ENCODE measurements at places on chromosomes 16 and 17.

- DNase-seq: peak; percentile 68
Observed at GRCh38 chr17:51118330-51119195, 2.1 kb downstream of the SPAG9 start.

- DNase-seq: no peak
Observed at GRCh38 chr16:17770104-17770503, 299.3 kb upstream of the XYLT1 start.

- DNase-seq: no peak
Observed at GRCh38 chr17:75365009-75365930, 40.2 kb downstream of the GRB2 start.

DNA sequence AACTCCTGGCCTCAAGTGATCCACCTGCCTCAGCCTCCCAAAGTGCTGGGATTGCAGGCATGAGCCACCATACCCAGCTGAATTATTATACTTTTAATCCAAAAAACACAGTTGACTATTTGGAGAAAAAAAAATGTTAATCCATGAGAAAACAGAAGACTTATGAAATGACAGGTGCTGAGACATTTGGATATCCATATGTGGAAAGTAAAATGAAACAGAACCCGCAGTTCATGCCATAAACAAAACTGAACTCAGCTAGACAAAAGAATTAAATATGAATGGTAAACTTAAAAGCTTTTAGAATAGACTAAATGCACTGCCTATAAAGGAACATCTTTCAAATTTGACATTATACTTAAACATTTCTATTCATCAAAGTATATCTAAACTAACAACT, 8.2 kb upstream of the RBBP6 start:
- no peak for DNase-seq

DNA sequence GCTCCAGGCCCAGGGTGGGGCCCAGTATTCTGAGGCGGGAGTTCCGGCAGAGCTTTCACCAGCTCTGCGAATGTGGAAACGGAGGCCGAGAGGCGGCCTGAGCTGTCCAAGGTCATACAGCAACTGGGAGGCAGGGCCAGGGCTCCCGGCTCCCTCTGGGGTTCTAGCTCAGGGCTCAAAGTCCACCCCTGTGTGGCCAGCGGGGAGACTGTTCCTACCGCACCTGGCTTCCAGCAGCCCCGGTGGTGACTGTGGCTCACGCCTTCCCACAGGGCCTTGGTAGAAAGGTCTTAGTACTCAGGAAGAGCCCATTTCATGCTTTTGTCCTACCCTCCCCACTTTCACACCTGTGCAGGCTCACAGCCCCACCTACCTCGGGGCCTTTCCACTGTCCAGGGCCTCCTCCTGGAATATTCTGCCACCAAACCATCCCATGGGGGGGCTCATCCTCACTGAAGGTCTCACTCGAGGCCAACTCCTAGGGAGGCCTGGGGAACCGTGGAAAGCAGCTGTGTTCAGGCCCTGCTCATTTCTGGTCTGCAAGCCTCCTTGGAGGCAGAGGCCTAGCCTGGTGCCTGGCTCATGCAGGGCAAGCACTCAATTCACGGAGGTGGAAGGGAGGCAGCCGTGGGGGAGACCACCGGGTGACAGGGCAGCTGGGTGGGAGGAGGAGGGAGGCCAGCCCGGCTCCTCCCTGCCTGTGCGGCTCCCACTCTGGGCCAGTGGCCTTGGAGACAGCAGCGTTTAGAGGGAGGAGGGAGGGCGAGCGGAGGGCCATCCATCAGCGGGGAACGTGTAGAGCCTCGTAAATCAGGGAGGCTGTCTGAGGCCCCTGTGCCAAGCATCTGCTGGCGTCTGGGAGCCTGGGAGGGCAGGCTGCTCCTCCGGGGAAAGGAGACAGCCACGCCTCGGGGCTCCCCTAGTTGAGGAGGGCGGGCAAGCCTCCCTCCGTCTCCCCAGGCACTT, 12.7 kb upstream of the DOC2B start:
- DNase-seq: no peak

DNA sequence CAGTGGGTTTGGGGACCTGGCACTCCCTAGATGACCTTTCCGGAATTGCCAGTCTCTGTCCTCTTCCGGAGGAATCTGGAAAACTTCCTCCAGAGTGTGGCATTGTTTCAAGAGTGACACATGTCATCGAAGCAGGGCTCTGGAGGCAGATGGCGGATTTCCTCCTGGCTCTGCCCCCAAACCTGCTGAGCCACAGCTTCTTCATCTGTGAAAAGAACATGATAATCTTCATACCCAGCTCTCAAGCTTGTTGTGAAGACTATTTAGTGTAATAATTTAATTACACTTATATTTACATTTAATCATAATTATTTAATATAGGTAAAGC, 19.7 kb upstream of the TEX2 start:
- DNase-seq: no peak

DNA sequence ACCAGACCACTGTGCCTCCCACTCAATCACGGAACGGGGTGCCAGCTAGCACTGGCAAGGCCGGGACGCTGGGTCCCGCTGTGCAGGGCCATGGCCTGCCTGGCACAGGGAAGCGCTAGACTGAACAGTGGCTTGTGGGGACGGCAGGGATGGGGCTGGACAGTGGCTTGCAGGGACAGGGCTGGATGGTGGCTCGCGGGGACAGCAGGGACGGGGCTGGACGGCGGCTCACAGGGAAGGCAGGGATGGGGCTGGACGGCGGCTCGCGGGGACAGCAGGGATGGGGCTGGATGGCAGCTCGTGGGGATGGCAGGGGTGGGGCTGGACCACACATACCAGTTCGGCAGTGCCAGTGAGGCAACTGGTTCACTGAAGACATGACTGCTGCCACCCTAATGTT, 32.6 kb downstream of the LMF1 start:
- DNase-seq: no peak

DNA sequence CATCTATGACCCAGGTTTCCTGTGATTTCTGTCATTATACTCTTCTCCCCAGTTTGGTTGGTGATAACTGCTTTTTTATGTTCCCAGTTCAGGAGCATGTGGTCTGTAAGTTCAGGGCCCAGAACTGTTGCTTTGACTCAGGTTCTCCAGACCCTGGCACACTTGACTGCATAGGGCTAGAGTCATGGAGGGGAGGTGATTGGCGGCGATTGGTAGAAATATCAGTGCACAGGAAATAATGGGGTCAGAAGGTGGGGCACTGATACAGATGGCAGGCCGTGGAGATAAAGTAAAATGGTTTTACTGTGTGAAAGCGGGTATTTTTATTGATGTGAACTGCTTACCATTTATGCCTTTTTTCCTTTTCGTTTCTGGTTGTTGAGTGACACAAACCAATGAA, 28.7 kb downstream of the TAC4 start:
- DNase-seq: no peak

GRCh38 chr17:81127526-81128177, 37.7 kb upstream of the PVALEF start:
- peak; percentile 1 for DNase-seq

DNA sequence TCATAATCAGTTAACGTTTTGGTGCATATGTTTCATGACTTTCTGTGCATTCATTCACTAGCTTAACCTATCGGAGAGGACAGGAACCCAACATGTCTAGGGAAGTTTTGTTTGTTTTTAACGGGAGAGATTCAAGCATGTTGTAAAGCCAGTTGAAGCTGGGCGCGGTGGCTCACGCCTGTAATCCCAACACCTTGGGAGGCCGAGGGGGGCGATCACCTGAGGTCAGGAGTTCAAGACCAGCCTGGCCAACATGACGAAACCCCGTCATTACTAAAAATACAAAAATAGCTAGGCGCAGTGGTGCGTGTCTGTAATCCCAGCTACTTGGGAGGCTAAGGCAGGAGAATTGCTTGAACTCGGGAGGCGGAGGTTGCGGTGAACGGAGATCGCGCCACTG, 1.4 kb upstream of the TNRC6A start:
- no peak for DNase-seq

DNA sequence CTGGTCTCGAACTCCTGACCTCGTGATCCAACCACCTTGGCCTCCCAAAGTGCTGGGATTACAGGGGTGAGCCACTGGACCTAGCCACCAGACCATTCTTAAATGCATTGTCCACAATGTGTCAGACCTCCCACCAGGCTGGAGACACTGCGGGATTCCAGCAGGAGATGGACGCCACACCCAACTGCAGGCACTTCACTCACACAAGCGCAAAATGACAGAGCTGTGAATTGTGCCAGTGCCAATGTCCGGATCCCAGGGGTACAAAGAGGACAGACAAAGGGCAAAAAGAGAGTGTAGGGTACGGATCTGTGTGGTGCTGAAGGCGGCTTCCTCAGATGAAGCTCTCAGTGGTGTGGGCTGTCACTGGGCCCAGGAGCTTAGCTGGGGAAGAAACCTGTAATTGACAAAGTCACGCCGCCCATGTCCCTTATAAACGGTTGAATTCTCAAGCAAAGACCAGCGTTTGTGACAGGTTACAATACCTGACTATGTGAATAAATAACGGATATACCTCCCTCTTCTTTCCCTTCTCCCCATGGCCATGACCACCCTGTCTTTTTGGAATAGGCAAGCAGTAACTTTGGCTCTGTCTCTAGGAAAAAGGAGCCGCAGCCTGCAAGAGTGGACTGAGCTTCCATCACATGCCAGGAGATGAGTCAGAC, 40.0 kb downstream of the HS3ST3A1 start:
- DNase-seq: no peak

GRCh38 chr16:2388875-2389433, 40.3 kb upstream of the CCNF start:
- no peak for DNase-seq

DNA sequence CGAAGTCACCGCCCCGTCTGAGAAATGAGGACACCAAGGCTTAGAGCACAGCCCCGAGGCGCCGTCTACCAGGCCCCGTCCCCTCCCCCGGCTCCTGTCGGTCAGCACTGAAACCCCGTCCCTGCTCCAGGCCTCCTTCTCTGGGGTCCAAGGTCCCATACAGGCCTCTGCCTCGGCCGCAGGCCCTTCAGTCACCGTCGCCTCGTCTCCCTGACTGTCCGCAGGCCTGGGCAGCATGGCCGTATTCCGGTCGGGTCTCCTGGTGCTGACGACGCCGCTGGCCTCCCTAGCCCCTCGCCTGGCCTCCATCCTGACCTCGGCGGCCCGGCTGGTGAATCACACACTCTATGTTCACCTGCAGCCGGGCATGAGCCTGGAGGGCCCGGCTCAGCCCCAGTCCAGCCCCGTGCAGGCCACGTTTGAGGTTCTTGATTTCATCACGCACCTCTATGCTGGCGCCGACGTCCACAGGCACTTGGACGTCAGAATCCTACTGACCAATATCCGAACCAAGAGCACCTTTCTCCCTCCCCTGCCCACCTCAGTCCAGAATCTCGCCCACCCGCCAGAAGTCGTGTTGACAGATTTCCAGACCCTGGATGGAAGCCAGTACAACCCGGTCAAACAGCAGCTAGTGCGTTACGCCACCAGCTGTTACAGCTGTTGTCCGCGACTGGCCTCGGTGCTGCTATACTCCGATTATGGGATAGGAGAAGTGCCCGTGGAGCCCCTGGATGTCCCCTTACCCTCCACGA, 617 bp downstream of the COASY start:
- DNase-seq: no peak

- DNase-seq: no peak
Observed at GRCh38 chr17:61400066-61400716, 548 bp downstream of the TBX2 start.

GRCh38 chr16:53636978-53637377, 66.7 kb downstream of the RPGRIP1L start:
- no peak for DNase-seq

DNA sequence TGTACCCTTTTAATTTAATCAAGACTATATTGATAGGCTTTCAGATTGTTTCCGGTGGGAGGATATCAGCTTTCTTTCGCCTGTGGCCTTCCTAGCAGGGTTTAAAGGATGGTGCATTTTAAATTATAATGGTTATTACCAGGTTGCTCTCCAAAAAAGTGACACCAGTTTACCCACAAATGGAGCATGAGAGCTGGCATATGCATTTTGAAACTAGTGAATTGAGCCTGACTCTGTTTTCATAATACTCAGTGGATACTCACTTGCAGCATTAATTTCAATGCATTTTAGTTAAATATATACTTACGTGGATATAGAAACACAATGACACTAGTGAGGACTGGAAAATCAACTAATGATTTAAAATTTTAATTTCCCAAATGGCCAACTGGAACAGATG, 5.8 kb downstream of the MYL4 start:
- no peak for DNase-seq

GRCh38 chr17:10699856-10700255, 2.5 kb downstream of the ADPRM start:
- no peak for DNase-seq

GRCh38 chr17:55177159-55177854, 87.5 kb upstream of the HLF start:
- DNase-seq: no peak

- DNase-seq: no peak
Observed at GRCh38 chr16:57981636-57982035, 10.7 kb upstream of the CNGB1 start.

- no peak for DNase-seq
Observed at GRCh38 chr16:12729448-12729847, 74.2 kb downstream of the CPPED1 start.

DNA sequence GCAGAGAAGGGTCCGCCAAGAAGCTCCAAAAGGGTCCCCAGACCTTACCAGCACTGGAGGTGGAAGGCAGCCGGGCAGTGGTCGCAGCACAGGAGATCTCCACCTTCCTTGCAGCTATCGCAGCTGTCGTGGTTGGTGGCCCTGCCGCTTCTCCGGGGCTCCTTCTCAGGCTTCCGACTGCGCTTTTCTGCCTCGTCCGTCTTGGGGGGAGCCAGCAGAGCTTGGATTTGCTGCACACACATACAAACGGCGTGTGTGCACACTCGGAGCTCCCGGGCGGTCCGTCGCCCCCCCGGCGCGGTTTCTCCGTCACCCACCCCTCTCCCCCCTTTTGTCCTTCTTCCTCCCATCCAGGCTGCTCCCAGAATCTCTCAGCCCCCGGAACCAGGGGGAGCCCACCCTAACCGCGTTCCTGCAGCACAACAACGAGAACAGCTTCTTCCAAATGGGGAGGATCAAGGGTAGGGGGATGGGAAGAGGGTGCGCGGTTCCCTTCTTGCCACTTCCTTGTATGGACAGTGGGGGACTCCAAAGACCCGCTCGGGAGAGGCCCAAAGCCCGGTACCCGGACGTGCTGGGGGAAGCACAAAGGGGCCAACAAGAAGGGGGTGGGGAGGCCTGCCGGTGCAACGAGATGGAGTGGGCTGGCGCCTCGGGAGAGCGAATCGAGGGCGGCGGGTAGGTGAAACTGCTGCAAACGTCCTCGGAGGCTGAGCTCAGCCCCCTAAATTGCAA, 1.1 kb downstream of the PHF12 start:
- DNase-seq: peak; percentile 47
